ENCODE measurements at places on chromosomes 7 and 10. TPM values are rescaled to one million over a fixed set of nuclear protein-coding genes. Genes with fewer than 3 reads are reported as not detected.

Gene NANOS1
- total RNA-seq = 0.78 TPM

Gene CDNF
- total RNA-seq = 0.34 TPM

DNA sequence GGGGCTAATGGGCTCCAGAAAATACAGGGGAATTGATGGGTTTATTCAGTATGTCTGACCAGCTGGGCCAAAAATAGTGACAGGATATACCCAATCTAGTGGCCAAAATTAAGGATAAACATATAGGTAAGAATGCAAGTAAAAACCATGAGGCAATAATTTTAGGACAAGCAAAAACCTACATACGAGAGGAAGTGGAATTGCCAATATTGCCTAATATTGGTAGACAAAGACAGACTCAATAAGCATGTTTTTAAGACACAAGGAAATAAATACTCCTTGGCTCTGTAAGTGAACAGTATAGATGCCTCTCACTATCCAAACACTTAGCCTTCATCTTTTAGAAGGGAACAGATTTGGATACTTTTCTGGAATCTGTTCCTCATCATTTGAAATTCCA, 51.0 kb downstream of the ATXN7L1 start:
- DNase-seq = no peak

- peak; percentile 84 for DNase-seq
These were observed 36.2 kb downstream of the WBP1L start for GRCh38 chr10:102779680-102780526.

Gene ANLN
- 168 TPM for total RNA-seq
